Upper lobe of right lung (tissue), 1 donor: ENCODE measurements at places on chromosomes 12 and 14. TPM values are rescaled to one million over a fixed set of nuclear protein-coding genes. Genes with fewer than 3 reads are reported as not detected.

The TPH2 gene
- total RNA-seq: not detected

The PSME1 gene
- 171 TPM for total RNA-seq

The KLRC4 gene
- 1.9 TPM for total RNA-seq

The DPPA3 gene
- not detected for total RNA-seq

The LRP1-AS gene
- not detected for total RNA-seq
